ENCODE measurements at places on chromosomes 13 and 19. TPM values are rescaled to one million over a fixed set of nuclear protein-coding genes. Genes with fewer than 3 reads are reported as not detected.

The ZNF418 gene
- not detected for total RNA-seq

The KCTD15 gene
- total RNA-seq = 193 TPM

The ZNF565 gene
- total RNA-seq = 2.0 TPM

The C1QTNF9B gene
- total RNA-seq = 1.1 TPM

The FXYD7 gene
- not detected for total RNA-seq

The SPIB gene
- not detected for total RNA-seq

The FLT3LG gene
- 0.35 TPM for total RNA-seq

The EPS8L1 gene
- total RNA-seq = 24.1 TPM

The HNRNPL gene
- total RNA-seq = 501 TPM

The MAP4K1 gene
- total RNA-seq = 1.3 TPM

Measured in Caki2 (cell line).